ENCODE measurements at places on chromosomes 3 and 15.

GRCh38 chr3:115830764-115831395 is 207.6 kb downstream of the GAP43 start:
- DNase-seq: no peak

DNA sequence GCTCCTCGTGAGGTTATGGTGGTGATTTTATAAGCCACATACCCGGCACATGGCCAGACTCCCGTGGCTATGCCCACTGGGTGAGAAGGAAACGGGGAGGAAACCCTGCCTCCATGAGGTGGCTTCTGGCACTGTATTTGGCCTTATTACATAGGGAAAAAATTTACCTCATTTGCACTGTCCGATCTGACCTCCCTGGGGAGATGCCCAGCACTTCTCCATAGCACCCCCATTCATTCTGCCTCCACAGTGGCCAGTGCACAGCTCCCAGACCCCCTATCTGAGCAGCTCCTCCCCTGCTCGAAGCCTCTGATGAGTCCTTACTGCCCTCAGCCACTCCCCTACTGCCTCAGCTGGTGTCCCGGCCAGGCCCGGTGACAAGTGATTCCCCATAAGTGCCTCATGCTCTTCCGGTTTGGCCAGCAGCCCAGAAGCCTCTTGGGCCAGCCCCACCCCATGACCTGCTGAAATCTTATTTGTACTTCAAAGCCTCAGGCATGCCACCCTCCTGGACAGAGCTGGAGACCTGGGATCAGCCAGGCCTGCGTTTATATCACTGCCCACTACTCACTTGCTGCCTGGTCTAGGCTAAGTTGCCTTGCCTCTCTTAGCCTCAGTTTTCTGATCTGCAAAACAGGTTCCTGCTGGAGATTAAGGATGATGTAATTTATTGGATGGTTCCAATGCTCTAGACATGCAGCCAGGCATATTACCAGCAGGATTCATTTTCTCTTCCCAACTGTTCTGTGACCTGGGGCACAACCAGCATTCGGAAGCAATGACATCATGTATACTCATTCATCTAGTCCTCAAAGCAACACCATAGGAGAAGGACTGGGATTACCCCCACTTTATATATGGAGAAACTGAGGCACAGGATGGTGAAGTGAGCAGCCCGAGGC is 30.6 kb upstream of the SLC6A6 start:
- DNase-seq: no peak

GRCh38 chr15:44682211-44682610 is 18.7 kb upstream of the SPG11 start:
- no peak for DNase-seq

DNA sequence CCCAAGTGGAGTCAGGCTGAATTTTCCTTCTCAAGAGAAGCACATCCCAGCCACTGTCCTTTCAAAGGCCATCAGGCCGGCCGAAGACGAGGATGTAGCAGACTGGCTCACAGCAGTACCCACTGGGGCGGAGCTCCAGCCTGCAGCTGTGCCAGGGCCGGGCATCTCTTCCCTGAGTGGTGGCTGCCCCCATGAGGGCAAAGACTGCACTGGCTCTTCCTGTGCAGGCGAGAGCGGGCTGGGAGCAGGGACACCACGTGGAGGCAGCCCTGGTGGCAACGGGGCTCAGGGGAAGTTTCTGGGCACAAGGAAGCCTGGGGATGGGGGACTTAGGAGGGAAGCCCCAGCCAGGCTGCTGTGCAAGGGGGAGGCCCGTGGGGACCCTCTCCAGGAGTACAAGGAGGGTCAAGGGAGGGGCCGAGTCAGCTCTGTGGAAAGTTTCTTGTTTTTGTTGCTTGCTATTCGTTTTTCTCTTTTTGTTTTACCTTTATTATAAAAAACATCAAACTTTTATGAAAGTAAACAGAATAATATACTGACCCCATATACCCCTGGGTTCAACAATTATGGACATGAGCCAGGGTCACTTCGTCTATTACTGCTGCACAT is 66.1 kb downstream of the RPN1 start:
- DNase-seq: no peak

- peak; percentile 40 for DNase-seq
Observed at GRCh38 chr15:88624156-88624970, 3.2 kb downstream of the AEN start.

DNA sequence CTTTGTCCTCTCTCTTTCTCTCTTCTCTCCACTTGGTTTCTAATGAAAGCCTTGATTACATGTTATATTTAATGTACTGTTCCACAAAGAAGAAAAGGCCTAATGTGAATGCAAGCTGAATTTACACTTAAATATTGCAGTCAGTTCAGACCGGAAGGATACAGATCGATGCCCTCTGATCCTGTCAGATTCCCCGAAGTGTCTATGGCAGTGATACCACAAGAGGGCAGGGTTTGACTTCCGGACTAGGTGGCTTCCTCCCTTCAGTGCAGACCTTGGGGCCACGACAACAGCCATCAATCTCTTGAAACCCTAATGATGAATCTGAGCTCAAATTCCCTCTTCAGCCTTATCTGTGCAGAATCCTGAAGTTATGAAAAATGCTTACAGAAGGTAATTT is 29.5 kb downstream of the AGTR1 start:
- no peak for DNase-seq

- DNase-seq: no peak
Observed at GRCh38 chr3:58874248-58874741, 175.5 kb downstream of the CFAP20DC start.

DNA sequence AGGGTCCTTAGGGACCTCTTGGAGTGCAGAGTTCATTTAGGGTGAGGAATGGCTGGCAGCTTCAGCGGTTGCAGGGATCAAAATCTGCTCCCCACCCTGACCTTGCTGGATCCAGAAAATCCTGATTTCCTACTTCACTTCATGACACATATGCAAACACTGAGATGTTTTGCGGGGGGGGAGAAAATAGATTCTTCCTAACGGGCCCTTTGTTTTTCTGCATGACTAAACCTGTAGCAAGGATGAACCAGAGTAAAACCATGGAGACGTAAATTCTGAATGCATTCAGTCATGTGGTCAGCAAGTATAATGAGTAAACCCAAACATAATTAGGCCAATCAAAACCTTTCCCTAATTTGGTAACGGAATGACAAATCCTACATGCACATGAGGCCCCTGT is 20.0 kb upstream of the RBP1 start:
- no peak for DNase-seq

GRCh38 chr3:24686808-24687207 is 192.2 kb upstream of the THRB start:
- DNase-seq: peak; percentile 79

- no peak for DNase-seq
Observed at GRCh38 chr3:128133273-128133883, 9.8 kb upstream of the RUVBL1 start.

- no peak for DNase-seq
Observed at GRCh38 chr3:128082546-128082945, 30.3 kb downstream of the SEC61A1 start.

GRCh38 chr3:175940243-175940642 is 1081.1 kb downstream of the NAALADL2 start:
- DNase-seq: no peak

DNA sequence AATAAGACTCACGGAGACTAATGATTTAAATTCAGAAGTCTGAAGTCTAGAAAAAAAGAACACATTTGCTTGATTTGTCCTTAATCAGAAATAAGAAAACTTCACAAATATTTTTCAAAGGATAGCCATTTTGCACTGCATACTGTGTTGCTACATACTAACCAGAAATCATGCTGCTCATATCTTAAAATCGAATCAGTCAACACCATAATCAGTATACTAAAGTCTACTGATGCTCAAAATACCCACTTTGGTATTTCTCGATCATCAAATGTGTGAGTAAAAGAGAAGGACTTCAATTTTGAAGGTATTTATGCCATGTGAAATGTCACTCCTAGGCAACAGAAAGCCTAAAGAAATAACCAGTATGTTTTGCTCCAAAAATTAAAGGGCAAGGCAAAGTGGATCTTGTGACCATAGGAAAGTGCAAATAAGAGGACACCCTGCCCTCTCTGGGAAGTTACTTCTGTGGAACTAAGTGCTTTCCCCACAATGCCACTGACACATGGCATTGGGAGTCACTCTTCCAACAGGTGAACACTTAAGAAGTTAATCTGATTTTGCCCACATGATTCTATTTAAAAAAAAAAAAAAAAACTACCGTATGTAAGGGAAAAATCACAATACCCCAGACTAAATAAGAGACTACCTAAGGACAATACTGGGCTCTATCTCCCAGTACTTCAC is 2.7 kb downstream of the LRIG1 start:
- no peak for DNase-seq

GRCh38 chr15:70669966-70670658 is 93.2 kb downstream of the UACA start:
- DNase-seq: no peak

DNA sequence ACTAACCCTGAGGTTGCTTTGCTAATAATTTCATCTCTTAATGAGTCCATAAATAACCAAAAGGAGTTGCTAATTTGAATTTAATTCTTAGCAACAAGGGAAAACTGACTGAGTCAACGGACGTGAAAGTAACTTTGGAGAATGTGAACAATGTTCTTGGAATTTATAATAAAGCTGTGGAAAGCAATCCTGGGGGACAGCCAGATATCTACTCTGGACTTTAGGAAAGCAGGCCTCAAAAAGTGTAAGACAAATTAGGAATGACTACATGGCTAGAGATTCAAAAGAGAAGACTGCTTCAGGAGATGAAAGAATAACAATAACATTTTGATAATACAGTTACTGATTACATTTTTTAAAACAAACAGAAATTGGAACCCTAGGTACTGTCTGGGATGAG is 318.4 kb upstream of the COL8A1 start:
- DNase-seq: peak; percentile 85

- DNase-seq: no peak
Observed at GRCh38 chr3:87126321-87126720, 100.8 kb upstream of the CHMP2B start.

GRCh38 chr3:140246578-140246977 is 311.6 kb downstream of the CLSTN2 start:
- no peak for DNase-seq

- DNase-seq: no peak
Observed at GRCh38 chr3:132283440-132283839, 33.8 kb upstream of the ACP3 start.

GRCh38 chr3:13574798-13575451 is 26.0 kb downstream of the FBLN2 start:
- DNase-seq: no peak

DNA sequence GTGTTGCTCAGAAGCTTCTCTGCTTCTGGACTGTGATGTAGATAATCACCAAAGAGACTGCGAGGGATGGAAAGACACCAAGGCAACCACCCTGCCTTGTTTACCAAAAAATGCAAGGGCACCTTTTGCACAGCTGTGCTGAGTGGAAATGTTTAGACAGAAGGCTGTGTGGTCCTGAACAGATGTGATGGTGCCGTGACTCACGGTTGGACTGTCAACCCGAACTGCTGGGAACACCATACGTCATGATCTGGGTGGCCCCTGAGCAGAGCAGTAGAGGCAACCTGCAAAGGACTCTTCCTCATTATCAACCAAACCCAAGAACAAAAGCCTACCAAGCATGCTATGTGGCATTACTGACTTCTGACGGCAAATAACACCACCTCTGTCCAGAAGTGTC is 61.3 kb upstream of the LPP start:
- DNase-seq: no peak

DNA sequence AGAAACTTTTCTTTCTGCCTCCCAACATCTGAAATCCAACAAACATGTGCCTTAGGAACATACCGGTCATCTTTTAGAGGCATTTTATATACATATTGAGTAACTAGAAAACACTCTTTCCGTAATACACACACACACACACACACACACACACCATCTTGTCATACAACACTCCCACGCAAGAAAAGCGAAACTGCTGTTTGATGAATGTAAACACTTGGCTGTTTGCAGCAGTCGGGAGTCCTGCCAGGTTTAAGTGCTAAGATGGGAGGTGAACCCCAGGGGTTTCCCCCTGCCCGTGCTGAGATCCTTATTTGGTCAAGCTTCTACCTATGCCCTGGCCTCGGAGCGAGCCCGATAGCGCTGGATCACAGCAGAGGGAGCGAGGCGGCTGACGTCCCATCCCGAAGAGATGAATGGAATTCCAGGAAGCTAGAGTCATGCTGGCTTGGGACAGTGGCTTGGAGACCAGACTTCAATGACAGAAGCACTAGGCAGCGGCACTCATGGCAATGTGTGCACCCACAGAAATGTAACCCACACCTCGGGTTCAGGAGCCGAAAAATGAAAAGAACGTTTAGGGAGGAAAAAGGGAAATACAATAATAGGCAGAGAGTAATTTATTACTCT is 1.3 kb upstream of the THBS1 start:
- DNase-seq: peak; percentile 70

DNA sequence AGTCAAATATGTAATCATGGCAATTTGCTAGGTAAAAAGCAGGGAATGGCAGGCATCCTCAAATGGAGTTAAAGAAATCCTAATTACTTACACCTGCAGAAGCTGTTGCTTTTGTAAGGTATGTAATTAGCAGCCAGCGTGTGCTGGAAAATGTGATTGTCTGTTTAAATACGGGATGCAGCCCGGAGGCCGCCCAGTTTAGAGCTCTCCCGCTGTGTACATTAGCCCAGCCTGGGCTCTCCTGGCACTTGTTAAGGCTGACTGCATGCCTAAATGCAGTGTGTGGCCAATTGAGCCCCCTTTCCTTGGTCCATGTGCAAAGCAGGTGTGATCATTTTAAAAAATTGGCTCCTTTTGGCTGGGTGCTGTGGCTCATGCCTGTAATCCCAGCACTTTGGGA is 9.0 kb downstream of the DPH3 start:
- DNase-seq: no peak

GRCh38 chr3:143901105-143901504 is 52.8 kb upstream of the SLC9A9 start:
- DNase-seq: no peak

DNA sequence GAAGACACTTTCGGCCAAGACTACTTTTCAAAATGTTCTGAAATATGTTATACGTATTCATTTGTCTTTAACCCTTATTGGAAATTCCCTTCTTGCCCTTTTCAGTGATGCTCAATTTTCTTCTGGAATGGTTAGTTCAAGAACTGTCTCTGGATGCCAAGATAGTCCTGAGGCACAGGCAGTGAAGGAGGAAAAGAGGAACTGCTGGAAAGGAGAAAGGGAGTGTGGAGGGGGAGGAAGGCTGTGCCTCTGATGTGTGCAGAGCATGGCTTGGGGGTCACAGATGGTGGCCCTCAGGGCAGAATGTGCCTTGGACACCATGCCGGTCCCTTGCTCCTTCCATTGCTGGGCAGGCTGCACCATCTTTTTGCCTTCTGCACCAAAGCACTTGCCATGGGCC is 73.7 kb downstream of the CEP63 start:
- DNase-seq: no peak

DNA sequence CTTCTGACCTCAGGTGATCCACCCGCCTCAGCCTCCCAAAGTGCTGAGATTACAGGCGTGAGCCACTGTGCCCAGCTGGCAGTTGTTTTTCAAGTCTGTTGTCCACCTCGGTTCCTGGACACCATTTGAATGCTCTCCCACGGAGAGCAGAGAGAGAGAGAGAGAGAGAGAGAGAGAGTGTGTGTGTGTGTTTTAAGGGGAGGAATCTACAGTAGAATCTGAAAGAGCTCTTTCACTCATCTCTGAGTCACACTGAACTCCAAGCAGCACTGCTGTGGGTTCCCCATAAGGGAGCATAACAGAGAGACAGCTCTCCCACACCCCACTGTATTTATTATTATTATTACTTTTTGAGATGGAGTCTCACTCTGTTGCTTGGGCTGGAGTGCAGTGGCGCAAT is 156.6 kb downstream of the RPLP1 start:
- no peak for DNase-seq
